Central memory CD8-positive, alpha-beta T cell (primary cell): ENCODE measurements at places on chromosomes 3 and 15.

DNA sequence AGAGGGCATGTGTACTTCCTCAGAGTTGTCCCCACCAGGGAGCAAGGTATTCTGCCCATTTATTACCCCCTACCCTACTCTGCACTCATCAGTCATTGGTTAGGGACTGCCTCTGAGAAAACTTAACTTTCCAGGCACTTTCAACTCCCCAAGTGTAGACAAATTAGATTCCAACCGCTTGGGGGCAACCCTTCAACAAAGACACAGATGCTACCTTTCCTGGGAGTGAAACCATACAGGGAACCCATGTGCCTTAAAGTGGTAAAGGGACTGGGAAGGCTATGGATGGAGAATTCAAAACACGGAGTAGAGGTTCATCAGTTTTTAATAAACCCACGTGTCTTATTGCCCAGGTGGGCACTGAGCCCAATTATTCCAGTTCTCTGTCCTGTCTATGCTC, 19.4 kb upstream of the UBE2E2 start:
- DNase-seq = no peak

- DNase-seq = no peak
Observed at GRCh38 chr15:70708839-70709238, 54.5 kb downstream of the UACA start.

GRCh38 chr3:58664611-58665010, 2.0 kb downstream of the FAM3D start:
- no peak for DNase-seq

DNA sequence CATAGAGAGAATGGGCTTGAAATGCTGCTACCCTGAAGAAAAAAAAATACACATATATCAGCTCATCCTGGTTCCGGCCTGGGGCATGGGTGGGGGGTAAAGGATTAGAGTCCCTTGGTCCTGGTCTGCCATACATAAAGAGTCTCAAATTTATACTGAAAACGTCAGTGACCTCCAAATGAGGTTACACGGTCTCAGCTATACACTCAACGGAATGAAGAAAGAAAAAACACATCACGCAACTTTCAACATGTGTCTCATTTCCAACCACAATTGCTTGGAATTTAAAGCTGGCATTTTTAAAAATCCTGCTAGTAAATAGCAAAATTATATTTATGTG, 612.8 kb downstream of the MCTP2 start:
- DNase-seq = no peak

DNA sequence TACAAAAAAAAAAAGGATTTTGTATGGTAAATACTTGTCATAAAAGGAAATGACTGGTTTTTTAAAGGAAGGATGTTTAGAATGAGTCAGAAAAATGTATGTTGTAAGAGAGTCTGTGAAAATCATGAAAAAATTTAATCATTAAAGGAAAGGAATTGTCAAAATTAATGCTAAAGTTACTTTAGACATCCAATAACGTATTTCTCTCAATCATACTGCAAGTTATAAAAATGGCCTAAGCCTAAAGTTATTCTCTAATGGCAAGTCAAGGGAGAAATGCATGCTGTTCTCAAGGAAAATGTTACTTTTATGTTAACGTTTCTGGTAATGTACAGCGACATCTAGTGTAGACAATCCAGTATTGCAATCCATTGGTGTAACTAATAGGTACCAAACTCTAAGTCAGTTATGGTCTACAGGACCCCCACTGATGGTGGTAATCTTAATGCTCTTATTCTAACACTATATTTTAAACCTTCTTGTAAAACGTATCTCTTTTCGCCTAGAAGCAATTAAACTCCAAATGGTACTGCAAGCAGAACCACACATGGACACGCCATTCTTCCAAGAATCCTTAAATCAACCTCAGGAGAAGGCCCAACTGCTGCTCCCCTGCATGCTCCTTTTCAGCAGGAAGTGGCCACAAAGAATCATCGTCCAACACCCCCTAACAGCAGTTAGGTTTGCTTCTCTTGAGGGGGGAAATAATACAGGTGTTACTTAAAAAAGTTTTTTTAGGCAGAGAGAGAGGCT, 35.2 kb downstream of the NCEH1 start:
- no peak for DNase-seq

GRCh38 chr15:72866182-72866581, 82.6 kb upstream of the ADPGK start:
- DNase-seq = no peak

- DNase-seq = no peak
Observed at GRCh38 chr3:42434777-42435380, 24.5 kb upstream of the LYZL4 start.
